ENCODE measurements at places on chromosomes 7 and 10.

DNA sequence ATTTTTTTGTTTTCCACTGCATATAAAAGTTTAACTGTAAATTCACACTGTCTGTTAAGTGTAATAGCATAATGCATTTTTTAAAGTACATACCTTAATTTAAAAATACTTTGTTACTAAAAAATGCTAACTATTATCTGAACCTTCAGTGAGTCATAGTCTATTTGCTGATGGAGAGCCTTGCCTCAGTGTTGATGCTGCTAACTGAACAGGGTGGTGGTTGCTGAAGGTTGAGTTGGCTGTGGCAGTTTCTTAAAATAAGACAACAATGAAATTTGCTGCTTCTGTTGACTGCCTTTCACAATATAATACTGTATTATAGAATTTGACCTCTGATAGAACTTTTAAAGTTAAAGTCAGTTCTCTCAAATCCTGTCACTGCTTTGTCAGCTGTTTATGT, 72.3 kb upstream of the GATAD1 start:
- peaks cover 5% of the 10 kb centered on the region for H3K36me3 ChIP-seq
- H3K4me1 ChIP-seq: no peaks in the 10 kb centered on the region
- no peak overlapping the region for H3K4me3 ChIP-seq
- DNase-seq: no peak
- no peak overlapping the region for H3K27ac ChIP-seq

DNA sequence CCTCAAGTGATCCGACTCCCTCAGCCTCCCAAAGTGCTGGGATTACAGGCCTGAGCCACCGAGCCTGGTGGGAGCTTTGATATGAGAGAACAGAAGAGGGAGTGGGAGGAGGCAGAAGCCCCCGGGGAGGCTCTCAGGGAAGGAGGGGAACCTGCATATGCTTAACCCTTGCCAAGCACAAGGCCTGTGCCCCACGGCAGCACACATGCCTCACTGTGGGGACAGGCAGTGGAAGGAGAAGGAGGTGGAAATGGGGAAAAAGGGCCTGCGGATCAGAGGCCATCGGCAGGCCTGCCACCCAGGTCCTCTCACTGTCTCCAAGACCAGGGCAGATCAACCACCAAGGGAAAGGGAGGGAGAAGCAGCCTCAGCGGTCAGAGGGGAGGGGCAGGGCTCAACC, 7.2 kb upstream of the GRID1 start:
- no peak overlapping the region for H3K4me3 ChIP-seq
- H3K27ac ChIP-seq: no peak overlapping the region
- DNase-seq: peak; percentile 20
- no peaks in the 10 kb centered on the region for H3K36me3 ChIP-seq

DNA sequence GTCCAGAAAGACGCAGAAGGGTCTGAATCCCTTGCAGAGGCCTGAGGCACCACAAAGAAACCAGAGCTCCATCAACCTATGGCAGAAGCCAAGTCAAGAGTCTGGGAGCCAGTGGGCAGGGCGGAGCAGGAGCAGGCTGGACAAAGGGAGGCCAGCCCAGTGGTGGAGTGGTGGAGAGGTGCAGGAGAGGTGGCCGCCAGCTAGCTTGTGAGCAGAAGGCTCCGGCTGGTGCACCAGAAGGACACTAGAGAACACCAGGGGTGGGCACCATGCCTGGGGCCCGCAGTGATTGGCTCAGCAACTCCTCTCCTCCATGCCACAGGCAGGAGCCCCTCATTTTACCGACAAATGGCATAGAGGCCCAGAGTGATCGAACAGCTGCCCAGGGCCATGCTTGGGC, 186.6 kb downstream of the GRID1 start:
- H3K4me3 ChIP-seq: no peak overlapping the region
- H3K4me1 ChIP-seq: no peaks in the 10 kb centered on the region
- DNase-seq: no peak
- H3K27ac ChIP-seq: no peak overlapping the region

DNA sequence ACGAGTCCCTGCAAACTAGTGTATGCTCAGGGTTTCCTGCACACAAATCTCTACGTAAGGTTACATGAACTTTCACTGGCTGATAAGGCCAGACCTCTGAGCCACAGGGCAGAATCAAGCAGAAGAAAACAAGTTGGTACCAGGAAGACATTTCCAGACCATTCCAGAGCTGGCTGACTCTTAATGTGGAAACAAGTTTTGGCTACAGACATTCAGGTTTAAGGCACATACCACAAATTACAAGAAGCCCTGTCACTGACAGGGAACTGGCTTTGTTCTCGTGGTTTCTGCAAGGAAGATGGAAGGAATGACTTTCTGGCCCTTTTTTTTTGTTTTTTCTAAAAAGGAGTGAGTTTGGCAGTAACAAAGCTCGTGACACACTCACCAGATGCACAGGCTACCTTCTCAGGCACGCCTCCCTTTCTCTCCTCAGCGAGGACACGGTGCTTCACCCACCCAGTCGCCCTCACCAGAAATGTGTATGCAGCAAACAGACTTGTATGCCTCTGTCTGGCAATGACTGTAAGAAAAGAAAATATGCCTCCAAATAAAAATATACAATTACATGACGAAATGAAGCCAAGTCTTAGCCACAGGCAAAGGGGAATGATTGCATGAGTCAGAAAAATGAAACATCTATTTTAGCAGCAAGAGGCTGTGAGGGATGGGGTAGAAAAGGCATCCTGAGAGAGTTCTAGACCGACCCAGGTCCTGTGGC, 22.6 kb downstream of the PLAC9 start:
- no peaks in the 10 kb centered on the region for H3K27me3 ChIP-seq
- H3K4me1 ChIP-seq: peaks cover 60% of the 10 kb centered on the region
- H3K36me3 ChIP-seq: peaks cover 97% of the 10 kb centered on the region
- peak overlapping the region; percentile 86 for H3K27ac ChIP-seq

- no peak overlapping the region for H3K4me3 ChIP-seq
- no peak for DNase-seq
- H3K36me3 ChIP-seq: no peaks in the 10 kb centered on the region
- H3K27me3 ChIP-seq: no peaks in the 10 kb centered on the region
Measured at GRCh38 chr10:66180021-66180420, 745.8 kb upstream of the LRRTM3 start.

- no peak for DNase-seq
- no peaks in the 10 kb centered on the region for H3K4me1 ChIP-seq
- no peaks in the 10 kb centered on the region for H3K27me3 ChIP-seq
- no peaks in the 10 kb centered on the region for H3K36me3 ChIP-seq
- no peak overlapping the region for H3K27ac ChIP-seq
Measured at GRCh38 chr10:107032700-107033401, 131.7 kb downstream of the SORCS1 start.

DNA sequence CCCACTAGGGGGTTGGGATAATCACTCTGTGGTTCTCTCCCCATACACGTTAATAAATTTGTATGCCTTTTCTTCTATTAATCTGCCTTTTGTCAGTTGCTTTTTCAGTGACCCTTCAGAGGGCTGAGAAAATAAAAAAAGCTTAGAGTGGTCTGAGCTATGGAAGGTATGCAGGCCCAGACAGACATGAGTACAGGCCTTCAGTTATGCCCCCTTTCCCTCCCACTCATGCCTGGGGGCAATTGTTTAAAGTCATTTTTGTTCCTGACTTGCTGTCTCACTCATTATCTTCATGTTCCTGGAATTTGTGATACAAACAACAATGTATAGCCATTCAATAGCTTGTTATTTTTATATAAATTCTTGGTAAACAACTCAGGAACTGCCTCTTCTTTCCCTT, 170.8 kb downstream of the AKR1D1 start:
- H3K27me3 ChIP-seq: no peaks in the 10 kb centered on the region
- H3K4me3 ChIP-seq: no peak overlapping the region
- peaks cover 3% of the 10 kb centered on the region for H3K4me1 ChIP-seq
- no peak overlapping the region for H3K27ac ChIP-seq
- DNase-seq: no peak

GRCh38 chr10:78403781-78404180, 370.1 kb downstream of the RPS24 start:
- H3K27ac ChIP-seq: no peak overlapping the region
- H3K4me3 ChIP-seq: no peak overlapping the region
- no peaks in the 10 kb centered on the region for H3K27me3 ChIP-seq
- no peak for DNase-seq

DNA sequence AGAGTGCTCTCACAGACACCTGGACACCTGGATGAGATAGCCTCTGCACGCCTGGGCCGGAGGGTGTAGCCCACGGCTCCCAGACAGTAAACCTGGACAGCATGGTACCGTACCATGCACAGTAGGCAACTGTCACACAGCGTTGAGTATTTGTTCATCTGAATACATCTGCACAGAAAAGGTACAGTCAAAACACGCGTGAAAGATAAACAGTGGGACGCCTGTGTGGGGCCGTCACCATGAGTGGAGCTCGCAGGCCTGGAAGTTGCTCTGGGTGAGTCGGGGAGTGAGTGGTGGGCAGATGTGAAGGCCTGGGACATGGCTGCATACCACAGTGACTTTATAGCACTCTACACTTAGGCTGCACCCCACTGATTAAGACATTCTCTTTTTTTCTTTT, 280.0 kb upstream of the SHH start:
- H3K27me3 ChIP-seq: no peaks in the 10 kb centered on the region
- H3K27ac ChIP-seq: no peak overlapping the region
- no peak overlapping the region for H3K4me3 ChIP-seq
- no peaks in the 10 kb centered on the region for H3K36me3 ChIP-seq

DNA sequence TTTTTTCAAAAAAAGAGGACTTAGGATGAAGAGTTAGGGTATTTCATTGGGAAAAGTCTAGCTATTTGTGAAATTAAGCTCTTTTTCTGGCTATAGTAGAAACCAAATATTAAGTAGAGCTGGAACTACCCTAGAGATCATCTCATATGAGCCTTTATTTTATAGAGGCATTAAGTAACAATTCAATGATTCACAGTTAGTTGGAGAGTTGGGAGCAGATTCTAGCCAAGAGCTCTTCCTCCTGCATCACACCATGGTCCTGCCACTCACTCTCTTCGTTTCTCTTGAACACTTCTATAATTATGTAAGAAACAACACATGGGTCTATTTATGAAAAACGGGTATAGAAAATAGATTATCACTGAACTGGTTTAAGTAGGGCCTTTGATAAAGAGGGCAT, 76.1 kb upstream of the ANK3 start:
- H3K27ac ChIP-seq: no peak overlapping the region
- no peaks in the 10 kb centered on the region for H3K27me3 ChIP-seq
- H3K4me3 ChIP-seq: no peak overlapping the region

DNA sequence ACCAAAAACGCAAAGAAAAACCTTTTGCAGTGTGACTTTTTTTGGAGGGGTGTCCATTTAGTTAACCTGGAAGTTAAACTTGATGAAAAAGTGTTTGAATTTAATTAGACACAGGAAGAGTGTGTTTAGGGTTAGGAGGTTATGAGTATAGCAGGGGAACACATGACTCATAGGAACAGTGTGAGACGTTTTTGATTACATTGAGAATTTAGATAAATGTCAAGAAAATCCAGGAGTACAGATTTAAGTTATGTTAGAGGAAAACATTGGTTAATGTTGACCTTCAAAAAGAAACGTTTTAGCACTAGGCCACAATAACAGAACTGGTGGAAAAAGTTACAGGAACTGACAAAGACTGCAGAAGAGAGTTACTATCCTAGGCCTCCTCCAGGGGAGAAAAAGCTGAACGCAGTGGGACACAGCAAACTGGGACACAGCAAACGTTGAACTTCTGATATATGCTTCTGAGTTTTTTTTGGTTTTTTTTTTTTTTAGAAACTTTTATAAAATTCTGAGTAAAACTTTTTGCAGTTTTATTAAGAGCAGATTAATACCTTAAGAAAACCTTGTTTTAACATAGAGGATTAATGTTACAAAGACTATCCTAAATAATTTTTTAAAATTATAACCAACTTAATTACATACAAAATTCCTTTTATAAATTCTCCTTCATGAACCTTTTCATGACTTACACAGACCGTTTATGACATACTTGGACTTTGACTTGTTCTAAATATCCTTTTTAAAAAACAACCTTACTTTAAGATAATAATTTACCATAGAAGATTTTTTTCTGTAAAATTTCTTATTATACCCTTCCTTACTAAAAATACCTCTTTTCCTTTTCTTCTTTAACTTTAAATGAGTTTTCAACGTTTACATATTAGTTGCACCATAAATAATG, 22.2 kb downstream of the LANCL2 start:
- H3K27ac ChIP-seq: no peak overlapping the region
- H3K4me3 ChIP-seq: no peak overlapping the region
- H3K27me3 ChIP-seq: no peaks in the 10 kb centered on the region
- DNase-seq: peak; percentile 17
- H3K4me1 ChIP-seq: no peaks in the 10 kb centered on the region

DNA sequence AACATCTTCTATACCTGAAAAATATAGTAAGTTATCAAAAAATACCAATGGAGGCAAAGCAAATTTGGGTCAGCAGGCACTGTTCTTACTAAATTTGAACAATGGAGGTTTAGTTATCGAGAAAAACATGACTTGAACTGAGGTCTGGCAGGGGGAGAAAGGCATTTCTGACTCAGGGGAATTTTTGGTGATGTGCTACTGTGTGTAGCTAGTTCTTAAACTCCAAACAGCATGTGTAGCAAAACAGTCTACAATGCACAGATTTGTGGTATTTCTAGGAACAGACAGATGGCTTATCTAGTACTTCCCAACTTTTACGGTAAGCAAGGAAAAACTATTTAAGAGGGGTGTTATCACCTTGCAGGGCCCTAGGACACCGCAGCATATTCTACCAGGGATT, 311.6 kb upstream of the LRRN3 start:
- no peak for DNase-seq
- H3K36me3 ChIP-seq: no peaks in the 10 kb centered on the region
- H3K4me3 ChIP-seq: no peak overlapping the region
- no peaks in the 10 kb centered on the region for H3K27me3 ChIP-seq
- H3K27ac ChIP-seq: no peak overlapping the region
- peaks cover 12% of the 10 kb centered on the region for H3K4me1 ChIP-seq

DNA sequence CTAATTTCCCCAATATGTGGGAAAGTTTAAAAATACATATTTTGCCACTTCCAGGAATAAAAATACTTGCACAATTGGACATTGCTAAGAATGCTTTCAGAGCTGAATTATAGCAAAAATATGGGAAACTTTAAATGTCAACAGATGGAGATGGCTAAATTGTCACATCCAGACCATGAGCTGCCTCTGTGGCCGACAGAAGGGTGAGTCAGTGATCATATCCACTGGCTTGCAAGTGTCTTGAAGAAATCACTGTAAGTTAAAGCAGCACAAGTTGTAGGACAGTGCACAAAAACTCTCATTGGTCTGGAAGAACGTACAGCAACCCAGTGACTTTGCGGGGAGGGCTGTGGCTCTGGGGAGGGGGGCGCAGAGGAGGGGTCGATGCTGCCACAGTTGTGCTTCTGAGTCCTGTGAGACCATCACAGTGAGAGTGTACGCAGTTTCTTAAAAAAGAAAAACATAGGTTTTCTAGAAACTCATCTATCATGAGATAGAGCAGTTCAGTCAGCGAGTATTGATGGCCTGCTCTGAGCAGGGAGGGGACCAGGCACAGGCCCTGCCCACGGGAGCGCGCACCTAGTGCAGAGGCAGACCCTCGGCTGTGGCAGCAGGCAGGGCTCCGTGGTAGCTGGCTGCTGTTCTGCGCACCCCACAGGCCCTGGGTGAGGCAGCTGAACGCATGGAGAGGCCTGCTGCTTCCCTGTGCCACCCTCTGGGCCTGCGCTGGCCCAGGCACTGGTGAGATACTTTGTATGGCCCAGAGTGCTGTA, 25.5 kb downstream of the LRRC27 start:
- peaks cover 38% of the 10 kb centered on the region for H3K36me3 ChIP-seq
- H3K4me3 ChIP-seq: no peak overlapping the region
- no peaks in the 10 kb centered on the region for H3K4me1 ChIP-seq
- no peak for DNase-seq
- no peaks in the 10 kb centered on the region for H3K27me3 ChIP-seq

Data from stomach (tissue), 19 donors.